ENCODE measurements at places on chromosomes 1 and 21. TPM values are rescaled to one million over a fixed set of nuclear protein-coding genes. Genes with fewer than 3 reads are reported as not detected.

KRTAP19-1 gene
- total RNA-seq = not detected

GBP5 gene
- not detected for total RNA-seq

AADACL3 gene
- not detected for total RNA-seq

TRAF3IP3 gene
- total RNA-seq = 0.63 TPM

MAN1C1 gene
- not detected for total RNA-seq

ZNF695 gene
- total RNA-seq = 0.74 TPM

IGSF3 gene
- not detected for total RNA-seq

GCSAML gene
- total RNA-seq = not detected

NR1I3 gene
- total RNA-seq = not detected

CCDC27 gene
- not detected for total RNA-seq

LCE2B gene
- not detected for total RNA-seq

RHEX gene
- total RNA-seq = not detected

MSH4 gene
- 0.05 TPM for total RNA-seq

NBPF3 gene
- total RNA-seq = 16.2 TPM

CRNN gene
- not detected for total RNA-seq

MARCKSL1 gene
- total RNA-seq = 11.5 TPM

C8B gene
- total RNA-seq = not detected
